Stimulated activated CD4-positive, alpha-beta T cell treated with anti-CD3 and anti-CD28 coated beads, Interleukin-4, amount 100 ng/mL, for 48 hours (primary cell): ENCODE measurements at places on chromosomes 4 and X.

DNA sequence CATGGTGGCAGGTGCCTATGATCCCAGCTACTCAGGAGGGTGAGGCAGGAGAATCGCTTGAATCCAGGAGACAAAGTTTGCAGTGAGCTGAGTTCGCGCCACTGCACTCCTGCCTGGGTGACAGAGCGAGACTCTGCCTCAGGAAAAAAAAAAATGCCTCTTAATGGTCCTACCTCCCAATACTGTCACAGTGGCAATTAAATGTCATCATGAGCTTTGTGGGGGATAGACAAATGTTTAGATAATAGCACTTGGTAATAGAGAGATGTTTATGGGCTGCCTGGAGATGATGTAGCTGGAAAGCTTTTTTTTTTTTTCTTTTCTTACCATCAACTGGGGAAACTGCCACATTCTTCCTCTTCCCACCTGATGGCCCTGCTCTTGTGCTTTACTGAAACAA is 33.0 kb downstream of the GRK4 start:
- no peak for DNase-seq

DNA sequence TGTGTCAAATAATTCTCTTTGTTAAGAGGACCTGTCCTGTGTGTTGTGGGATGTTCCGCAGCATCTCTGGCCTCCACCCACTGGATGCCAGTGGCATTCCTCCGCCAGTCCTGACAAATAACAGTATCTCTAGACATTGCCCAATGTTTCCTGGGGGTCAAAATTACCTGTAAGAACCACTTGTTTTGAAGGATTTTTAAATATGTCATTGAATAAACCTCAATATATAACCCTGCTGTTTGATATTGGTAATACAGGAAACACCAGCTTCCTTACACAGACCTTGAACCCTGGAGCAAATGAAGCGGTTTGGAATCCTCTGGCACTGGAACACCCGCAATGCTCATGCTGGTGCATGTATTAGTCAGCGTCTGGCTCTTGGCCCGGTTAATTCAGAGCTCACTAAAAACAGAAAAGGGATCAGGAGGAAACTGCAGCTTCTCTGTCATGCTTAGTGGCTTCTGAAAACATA is 101.3 kb downstream of the TBL1X start:
- no peak for DNase-seq

- no peak for DNase-seq
Observed at GRCh38 chrX:150767475-150768131, 74.4 kb downstream of the MTMR1 start.

DNA sequence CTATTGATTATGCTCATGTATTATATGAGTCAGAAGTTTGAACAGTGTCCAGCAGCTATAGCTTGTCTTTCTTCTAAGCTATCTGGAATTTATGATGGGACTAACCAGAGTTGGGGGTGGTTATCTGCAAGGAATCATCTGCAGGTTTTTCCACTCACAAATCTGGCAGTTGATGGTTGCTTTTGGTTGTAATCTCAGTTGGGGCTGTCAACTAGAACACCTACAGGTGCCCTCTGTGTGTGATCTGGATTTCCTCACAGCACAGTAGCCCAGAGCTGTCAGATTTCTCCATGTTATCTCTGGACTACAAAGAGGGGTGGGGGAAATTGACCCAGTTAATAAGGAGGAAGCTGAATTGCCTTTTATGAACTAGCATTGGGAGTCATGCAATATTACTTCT is 51.4 kb upstream of the MAP9 start:
- DNase-seq = no peak

- DNase-seq = no peak
Observed at GRCh38 chr4:181807771-181808170, 435.4 kb upstream of the TENM3 start.

- no peak for DNase-seq
Observed at GRCh38 chr4:188246488-188246887, 107.2 kb downstream of the TRIML1 start.

DNA sequence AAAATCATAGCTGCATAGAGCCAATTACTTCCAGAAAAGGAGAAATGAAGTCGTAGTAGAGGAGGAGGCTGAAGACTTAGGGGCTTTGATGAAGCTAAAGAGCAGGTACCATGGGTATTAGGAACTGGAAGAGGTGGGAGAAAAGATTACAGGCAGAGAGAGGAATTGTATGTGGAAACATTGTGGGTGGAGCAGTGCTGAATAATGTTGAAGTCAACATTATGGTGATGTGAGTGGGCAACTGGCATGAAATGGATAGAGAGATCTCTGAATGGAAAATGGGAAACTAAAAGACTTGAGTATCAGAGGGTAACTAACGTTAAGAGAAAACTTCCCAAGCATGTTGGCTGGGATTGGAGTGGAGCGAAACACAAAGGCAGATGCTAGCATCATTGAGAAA is 92.5 kb downstream of the AREG start:
- no peak for DNase-seq

- DNase-seq = peak; percentile 9
Observed at GRCh38 chrX:15564981-15565579, 35.7 kb downstream of the ACE2 start.

DNA sequence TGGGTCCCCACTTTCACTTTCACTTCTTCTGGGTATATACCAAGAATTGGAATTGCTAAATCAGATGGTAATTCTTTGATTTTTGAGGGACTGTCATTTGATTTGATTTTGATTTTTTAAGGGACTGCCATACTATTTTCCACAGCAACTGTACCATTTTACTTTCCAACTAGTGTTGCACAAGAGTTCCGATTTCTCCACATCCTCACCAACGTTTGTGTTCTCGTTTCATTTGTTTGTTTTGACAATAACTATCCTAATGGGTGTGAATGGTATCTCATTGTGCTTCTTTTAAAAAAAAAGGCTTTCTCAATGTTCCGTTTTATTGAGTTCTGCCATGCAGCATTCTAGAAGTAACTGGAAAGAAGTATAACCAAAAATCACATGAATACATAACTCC is 62.6 kb downstream of the C4orf46 start:
- no peak for DNase-seq
